DMS79 (cell line): ENCODE measurements at places on chromosomes 5 and 9.

- no peak for DNase-seq
These were observed 1.5 kb upstream of the CFAP77 start for GRCh38 chr9:132408521-132408920.

DNA sequence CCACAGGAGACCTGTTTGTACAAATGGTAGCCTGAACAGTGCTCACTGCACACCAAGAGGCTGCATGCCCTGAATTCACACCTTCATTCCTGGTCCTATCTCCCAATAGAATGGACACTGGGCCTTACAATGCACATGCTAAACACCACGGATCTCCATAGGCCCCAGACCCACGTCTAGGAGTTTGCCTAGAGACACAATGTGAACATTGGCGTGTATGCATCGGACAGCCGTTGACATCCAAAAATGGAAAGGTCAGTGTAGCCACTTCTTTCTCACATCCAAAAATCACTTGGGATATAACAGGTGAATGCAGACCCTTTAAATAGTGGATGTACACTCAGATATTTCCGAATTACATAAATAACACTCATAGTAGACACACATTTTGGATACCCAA is 927 bp downstream of the PAX5 start:
- no peak for DNase-seq

GRCh38 chr9:16342246-16343020 is 528.0 kb downstream of the BNC2 start:
- DNase-seq, result no peak

DNA sequence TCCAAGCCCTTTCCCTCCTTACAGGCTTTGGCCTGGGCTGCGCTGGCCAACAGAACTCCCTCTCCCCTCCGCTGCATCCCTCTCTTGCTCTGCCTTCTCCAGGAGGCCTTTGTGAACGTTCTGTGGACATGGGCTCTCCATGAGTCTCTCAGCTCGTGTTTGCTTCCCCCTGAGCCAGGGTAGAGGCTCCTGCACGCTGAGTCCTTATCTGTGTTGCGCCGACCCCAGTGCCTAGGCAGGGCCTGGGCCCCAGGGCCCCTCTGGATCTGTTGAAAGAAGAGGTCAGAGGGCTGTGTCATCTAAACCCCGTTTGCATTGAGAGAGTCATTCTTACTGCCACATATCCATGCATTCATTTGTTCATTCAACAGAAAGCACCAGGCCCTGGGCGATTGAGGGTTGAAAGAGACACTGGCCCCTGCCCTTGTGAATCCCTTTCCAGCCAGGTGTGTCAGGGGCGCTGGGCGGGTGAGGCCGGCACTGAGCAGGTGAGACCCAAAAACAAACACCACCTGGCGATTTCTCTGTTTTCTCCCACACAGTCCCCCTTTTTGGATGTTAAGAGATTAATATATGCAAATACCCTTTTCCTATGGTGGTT is 111.2 kb upstream of the IER5L start:
- no peak for DNase-seq

- DNase-seq, result no peak
These were observed 52.5 kb upstream of the PTGS1 start for GRCh38 chr9:122318284-122318683.

DNA sequence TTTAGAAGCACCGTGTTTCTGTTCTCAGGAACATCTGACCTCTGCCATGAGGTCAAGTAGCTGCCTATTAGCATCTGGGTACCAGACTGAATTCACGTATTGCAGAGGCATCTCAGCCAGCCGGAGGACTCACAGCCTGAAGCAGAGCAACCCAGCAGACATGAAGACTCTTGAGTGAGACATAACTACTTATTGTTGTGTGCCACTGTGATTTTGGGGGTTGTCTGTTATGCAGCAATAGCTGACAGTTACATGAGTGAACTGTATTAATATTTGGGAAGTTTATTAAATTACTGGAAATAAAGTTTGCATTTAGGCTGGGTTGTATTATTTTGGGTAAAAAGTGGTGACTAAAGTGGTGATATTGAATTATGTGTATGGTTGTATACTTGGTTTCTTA is 1.3 kb upstream of the ACOT12 start:
- DNase-seq, result no peak

DNA sequence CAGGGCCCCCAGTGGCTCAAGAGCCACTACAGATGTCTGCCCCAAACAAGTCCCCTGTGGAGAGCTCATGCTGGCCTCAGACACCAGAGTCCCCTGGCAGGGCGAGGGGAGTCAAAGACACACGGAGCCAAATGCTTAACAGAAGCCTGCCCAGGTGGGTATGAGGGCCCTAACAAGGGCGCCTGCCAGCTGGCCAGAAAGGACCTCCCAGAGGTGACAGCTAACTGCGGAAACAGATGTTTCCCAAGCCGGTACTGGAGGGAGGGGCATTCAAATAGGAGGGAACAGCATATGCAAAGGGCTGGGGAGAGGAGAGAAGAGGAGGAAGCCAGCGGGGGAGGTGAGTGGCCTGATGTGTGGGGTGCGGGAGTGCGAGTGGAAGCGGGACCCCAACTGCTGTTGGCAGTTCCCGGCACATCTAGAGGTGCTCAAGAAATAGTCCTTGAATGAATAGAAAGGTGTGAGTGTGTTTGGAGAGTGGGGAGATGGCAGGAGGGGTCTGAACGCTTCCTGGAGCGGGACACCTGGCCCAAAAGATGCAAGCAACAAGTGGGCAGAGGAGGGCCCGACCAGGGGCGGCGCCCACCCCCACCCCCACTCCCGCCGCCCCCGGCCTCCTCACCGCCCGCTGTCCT is 824 bp downstream of the MXD3 start:
- DNase-seq, result no peak

DNA sequence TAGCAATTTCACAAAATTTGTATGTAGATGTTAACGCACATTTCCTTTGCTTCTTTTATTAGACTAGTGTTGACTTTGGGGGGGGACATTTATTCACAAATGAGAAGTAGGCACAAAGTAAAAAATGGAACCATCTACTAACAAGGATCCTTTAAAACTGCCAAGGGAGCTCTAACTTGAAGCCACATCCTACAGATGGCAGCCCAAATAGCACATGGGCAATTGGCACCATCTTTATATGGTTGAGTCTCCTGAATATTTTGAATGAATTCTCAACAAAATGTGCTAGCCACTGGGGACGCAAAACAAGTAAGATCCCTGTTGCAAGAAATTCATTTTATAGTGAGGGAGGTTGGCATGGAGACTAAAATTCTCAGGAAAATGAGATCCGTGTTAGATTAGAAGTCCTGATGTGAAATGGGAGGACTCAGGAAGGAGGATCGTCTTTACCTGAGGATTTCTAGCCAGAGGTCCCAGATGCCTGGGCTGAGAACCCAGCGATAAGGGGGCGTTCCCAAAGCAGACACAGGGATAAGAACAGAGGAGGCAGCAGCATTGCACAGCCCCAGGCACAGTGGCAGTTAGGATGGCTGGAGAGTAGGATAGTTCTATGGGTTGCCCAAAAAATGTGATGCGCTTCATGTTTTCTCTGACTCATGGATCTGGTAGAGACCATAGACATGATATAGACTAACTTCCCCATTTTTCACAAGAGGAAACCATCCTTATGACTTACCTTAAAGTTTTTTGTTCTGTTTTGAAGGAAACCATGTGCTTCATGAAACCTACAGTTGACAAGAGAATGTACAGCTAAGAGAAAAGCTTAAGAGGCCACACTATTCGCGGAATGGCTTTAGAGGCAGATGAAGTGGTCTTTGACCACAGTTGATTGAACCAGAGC is 37.4 kb downstream of the C9orf152 start:
- DNase-seq, result no peak

DNA sequence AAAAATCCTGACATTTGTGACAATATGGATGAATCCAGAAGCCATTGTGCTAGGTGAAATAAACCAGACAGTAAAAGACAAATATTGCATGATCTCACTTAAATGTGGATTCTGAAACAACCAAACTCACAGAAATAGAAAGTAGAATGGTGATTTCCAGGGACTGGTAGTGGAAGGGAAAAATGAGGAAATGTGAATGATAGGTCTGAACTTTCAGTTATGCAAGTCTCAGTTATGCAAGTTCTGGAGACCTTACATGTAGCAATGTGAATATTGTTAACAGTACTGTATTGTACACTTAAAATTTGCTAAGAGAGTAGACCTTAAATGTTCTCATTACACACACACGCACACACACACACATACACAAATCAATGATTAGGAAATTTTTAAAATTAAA is 84.9 kb downstream of the SLCO4C1 start:
- no peak for DNase-seq

GRCh38 chr9:89686126-89686525 is 81.3 kb downstream of the GADD45G start:
- peak; percentile 38 for DNase-seq

- no peak for DNase-seq
These were observed 10.1 kb downstream of the FBXL7 start for GRCh38 chr5:15510092-15510491.

DNA sequence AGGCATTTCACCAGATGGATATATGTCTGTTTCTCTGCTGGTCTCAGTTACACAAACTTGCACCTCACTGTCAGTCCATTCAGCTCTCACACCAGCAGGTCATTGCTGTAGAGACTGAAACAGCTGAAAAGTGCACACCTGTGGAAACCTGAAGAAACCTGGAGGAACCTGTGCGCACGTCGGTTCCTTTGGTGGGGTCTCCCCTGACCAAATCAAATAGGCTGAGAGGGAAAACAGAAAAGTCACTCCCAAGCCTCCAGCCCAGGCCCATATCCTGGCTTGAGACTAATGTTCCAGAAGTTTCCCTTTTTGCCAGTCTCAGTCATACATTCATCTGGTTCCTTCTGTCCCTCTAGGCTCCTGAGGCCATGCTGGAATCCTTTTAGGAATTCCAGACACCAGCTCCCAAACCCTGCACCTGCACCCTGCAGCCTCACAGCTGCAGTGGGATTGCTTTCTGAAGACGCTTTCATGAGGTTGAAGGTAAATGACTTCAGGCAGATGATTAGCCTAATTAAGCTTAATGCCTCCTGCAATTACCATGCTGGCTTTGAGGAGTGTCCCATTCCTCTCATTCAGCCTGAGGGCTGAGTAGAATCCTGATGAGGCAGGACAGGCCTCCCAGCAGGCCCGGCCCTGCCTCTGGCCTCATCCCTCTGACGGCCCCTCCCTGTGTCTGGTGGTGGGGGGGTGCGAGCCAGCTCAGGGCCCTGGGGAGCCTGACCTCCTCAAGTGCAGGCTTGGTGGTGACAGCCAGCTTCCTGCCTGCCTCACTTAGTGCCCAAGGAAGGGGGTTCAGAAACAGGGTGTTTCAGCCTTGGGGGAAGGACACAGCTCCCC is 24.3 kb upstream of the CXCL14 start:
- no peak for DNase-seq
